ENCODE measurements at places on chromosomes 4 and X. TPM values are rescaled to one million over a fixed set of nuclear protein-coding genes. Genes with fewer than 3 reads are reported as not detected.

TMEM192 gene
- 17.4 TPM for total RNA-seq

MAGEA8 gene
- total RNA-seq: not detected

AGTR2 gene
- not detected for total RNA-seq

GRCh38 chrX:40109288-40110008 is 11.7 kb upstream of the BCOR start:
- H3K4me1 ChIP-seq: peaks cover 28% of the 10 kb centered on the region
- peak overlapping the region; percentile 58 for H3K27ac ChIP-seq
- no peaks in the 10 kb centered on the region for H3K36me3 ChIP-seq

DNA sequence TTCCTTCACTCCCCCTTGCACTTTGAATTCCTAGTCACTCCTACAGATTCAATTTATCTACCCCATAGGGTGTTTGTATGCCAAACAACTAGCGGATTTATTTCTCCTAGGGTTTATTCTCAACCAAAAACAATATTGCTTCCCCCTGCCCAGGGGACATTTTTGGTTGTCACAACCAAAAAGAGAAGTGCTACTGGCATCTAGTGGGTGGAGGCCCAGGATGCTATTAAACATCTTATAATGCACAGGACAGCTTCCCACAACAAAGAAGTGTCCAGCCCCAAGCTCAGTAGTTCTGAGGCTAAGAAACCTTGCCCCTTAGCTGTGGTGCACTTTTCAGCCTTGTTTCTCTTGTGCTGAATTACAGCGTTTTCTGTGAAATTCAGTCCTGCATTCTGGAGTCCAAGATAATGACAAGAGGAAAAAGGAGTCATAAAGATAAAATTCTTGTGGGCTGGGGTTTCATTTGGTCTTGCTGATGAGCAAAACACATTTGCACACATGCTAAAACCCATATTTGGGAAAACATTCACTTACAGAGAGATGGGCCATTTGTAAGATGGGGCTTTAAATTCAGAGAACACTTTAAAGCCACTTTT is 11.2 kb upstream of the SYTL4 start:
- peak; percentile 32 for DNase-seq
- peaks cover 2% of the 10 kb centered on the region for H3K27me3 ChIP-seq
- no peaks in the 10 kb centered on the region for H3K36me3 ChIP-seq
- no peak overlapping the region for H3K4me3 ChIP-seq

GRCh38 chr4:149370785-149371420 is 444.7 kb downstream of the IQCM start:
- H3K4me1 ChIP-seq: no peaks in the 10 kb centered on the region
- DNase-seq: peak; percentile 56
- no peaks in the 10 kb centered on the region for H3K27me3 ChIP-seq
- no peak overlapping the region for H3K4me3 ChIP-seq

DNA sequence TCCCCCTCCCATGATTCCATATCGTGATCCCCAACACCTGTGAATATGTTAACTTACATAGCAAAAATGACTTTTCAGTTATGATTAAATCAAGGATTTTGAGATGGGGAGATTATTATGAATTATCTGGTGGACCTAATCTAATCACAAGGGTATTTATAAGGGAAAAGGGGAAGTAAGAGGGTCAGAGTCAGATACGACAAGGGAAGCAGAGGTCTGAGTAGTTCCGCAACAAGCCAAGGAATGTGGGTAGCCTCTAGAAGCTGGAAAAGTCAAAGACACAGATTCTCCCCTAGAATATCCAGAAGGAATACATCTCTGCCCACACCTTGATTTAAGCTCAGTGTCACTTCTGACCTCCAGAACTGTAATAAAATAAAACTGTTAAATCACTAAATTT is 1.0 kb upstream of the IL13RA1 start:
- no peaks in the 10 kb centered on the region for H3K27me3 ChIP-seq
- H3K27ac ChIP-seq: no peak overlapping the region
- H3K4me1 ChIP-seq: peaks cover 19% of the 10 kb centered on the region
- no peaks in the 10 kb centered on the region for H3K36me3 ChIP-seq
- no peak for DNase-seq

Measured in astrocyte (in vitro differentiated cells and primary cell).